ENCODE measurements at places on chromosomes 12 and 14.

GRCh38 chr12:127355061-127355841 is 911.7 kb upstream of the TMEM132C start:
- DNase-seq = no peak

GRCh38 chr12:82474181-82474797 is 116.0 kb downstream of the METTL25 start:
- no peak for DNase-seq

DNA sequence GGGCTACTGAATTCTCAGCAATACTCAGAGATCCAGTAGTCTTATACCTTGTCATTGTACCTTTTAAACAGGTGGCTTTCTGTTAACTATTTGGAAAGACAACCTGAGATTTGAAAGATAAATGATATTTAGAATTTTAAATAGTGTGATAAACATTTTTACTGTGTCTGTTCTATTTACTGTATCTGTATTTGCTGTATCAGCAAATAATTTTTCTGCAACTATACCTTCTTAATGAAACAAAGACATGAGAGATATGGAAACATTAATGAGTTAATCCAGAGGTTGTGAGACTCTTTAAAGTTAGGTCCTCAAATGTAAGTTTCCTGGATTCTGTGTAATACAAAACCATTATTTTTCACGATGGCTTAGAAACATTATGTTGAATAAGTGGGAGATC is 249.6 kb downstream of the CCDC59 start:
- no peak for DNase-seq

DNA sequence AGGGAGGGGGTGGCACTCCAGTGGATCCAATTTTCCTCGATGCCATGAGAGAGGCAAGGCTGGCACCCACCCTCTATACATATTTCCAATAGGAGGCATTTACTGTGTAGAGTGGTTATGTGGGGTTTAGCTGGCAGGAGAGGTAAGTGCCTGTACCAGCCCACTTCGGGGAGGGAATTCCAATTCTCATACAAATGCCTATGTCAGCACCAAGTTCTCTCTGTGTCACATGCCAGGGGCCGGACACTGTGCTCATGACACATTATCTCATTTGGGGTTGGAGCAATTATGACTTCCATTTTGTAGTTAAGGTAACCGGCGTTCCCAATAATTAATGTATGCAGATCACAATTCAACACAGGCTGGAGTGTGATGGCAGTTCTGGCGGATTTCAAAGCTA is 284.3 kb downstream of the KSR2 start:
- DNase-seq = no peak

DNA sequence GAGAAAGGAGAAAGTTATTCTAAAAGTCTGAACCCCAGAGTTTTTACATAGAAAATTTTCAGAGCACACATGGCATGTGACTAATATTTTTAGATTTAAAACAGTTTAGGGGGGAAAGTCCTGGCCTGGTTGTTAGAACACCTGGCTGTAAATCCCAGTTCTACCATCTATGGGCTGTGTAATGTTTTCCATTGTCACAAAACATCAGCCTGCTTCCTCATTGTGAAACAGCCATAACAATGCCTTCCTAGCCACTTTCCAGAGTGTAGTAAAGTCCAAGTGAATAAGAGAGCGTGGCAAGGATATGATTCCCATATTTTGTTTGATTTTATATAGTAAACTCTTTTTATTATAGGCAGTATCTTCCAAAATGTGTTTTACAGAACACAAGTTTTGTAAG is 310.0 kb upstream of the DCN start:
- no peak for DNase-seq

GRCh38 chr12:123595729-123596128 is 6.2 kb upstream of the DDX55 start:
- no peak for DNase-seq

GRCh38 chr14:68576031-68576430 is 216.8 kb downstream of the ZFP36L1 start:
- no peak for DNase-seq

GRCh38 chr14:93431036-93431670 is 414 bp downstream of the UNC79 start:
- DNase-seq = no peak

DNA sequence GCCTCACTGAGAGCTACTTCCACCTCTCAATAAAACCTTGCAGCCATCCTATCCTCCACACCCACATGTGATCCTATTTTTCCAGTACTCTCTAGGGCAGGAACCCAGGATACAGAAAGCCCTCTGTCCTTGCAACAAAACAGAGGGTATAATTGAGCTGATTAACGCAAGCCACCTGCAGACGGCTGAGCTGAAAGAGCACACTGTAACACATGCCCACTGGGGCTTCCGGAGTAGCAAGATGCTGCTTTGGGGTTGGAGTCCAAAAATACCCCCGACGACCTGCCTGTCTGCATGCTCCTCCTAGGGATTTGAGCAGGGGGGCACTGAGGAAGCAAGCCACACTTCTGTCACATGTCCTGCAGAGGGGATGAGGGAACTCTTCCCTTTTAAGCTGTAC is 401.1 kb upstream of the FOXG1 start:
- DNase-seq = no peak

GRCh38 chr12:80044694-80045046 is 54.7 kb upstream of the OTOGL start:
- no peak for DNase-seq

GRCh38 chr12:4579305-4580102 is 17.5 kb downstream of the DYRK4 start:
- DNase-seq = no peak

DNA sequence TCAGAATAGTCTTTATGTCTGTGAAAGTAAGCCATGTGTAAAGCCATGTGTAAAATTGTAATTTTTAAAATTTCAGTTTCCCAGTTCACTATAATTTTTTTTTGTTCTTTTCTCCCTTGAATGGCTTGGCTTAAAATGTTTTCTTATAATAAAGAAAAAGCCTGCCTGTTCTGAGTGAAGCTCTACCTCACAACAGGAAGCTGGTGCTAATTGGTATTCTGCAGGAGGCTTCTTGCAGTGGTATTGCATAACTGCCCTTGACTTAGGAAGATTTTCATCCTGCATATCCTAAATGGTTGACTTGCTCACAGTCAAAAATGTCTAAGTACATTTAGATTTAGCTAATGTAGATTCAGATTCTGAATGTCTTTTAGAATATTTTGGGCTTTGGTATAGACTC is 49.5 kb downstream of the ATP2A2 start:
- DNase-seq = no peak

Data from GM12892 (cell line).